Stimulated activated CD4-positive, alpha-beta T cell treated with anti-CD3 and anti-CD28 coated beads, Interleukin-12 subunit alpha, Interleukin-12 subunit beta, amount 100 ng/mL, for 48 hours (primary cell): ENCODE measurements at places on chromosomes 2 and 18.

- DNase-seq, result no peak
Measured at GRCh38 chr2:69213201-69213600, 173.8 kb downstream of the GFPT1 start.

- DNase-seq, result no peak
Measured at GRCh38 chr2:56871644-56872043, 687.9 kb downstream of the CCDC85A start.

GRCh38 chr2:220240641-220241040 is 613.2 kb downstream of the SLC4A3 start:
- no peak for DNase-seq

GRCh38 chr2:72141881-72142451 is 5.7 kb downstream of the CYP26B1 start:
- no peak for DNase-seq

- DNase-seq, result no peak
Measured at GRCh38 chr2:124092651-124093050, 67.6 kb downstream of the CNTNAP5 start.

GRCh38 chr2:43005975-43006833 is 213.8 kb upstream of the HAAO start:
- DNase-seq, result no peak

- DNase-seq, result no peak
Measured at GRCh38 chr2:147860009-147860408, 15.2 kb downstream of the ACVR2A start.

DNA sequence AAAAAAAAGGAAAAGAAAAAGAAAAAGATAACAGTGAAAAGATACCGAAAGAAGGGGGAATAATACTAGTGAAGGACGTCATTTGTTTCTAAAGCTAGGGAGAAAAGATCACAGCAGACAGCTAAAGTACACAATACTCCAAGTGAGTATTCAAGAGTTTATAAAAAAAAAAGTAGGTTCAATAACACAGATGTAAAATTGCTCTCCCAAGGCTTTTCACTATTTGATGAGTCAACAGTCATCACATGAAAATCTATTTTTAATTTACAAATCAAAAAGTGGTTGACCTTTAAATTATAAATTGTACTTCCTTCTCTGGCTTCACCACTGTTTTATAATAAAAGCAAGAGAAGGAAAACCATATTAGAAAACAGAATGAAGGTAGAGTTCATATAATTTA is 144.0 kb downstream of the ZRANB3 start:
- no peak for DNase-seq

- no peak for DNase-seq
Measured at GRCh38 chr2:159562248-159562647, 54.1 kb downstream of the BAZ2B start.

- DNase-seq, result no peak
Measured at GRCh38 chr2:208556983-208557484, 150.4 kb downstream of the PTH2R start.

DNA sequence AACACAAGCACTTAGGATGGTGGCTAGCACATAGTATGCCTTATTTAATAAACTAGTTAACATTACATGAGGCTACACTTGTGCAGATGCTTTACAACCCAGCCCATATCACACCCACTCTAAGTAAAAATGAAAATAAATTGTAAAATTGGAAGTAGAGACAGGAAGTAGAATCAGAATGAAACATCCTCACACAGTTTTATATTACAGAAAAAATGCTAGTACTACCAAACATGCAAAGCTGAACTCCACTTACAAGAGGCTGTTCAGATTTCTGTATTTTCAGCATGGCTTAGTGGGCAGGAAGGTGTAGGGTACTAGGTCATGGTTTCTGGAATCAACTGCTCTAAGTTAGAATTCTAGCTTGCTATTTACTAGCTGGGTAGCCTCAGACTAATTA is 18.2 kb upstream of the CRIM1 start:
- DNase-seq, result no peak

DNA sequence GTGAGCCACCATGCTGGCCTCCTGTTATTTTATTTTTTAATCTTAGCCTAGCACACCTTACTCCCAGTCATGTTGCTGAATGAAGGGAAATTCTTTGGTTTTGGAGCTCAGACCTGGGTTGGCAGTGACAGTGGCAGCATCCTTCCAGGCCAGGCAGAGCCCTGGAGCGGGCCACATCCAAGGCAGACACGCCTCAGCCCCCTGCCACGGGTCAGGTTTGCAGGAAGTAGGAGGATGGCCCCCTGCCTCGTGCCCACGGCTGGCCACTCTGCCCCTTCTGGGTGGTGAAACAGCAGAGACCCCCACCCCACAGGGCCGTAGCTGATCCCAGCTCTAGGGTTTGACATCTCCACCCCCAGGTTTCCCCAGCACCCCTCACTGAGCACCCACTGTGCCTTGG is 11.7 kb downstream of the EFHD1 start:
- no peak for DNase-seq

- no peak for DNase-seq
Measured at GRCh38 chr18:8854550-8854949, 149.2 kb downstream of the MTCL1 start.

DNA sequence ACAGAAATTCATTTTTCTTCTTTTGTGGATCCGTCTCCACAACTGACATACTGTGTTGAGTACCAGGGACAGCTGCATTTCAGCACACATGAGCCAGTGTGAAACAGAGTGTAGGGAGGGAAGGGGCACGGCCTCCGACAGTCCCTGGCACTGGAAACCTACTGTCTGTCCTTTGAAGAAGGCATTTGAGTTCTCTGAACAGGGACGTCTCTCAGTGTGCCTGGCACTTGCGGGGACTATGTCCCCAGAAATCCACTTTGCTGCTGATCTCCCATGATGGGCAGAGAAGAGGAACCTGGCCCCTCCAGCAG is 48.1 kb downstream of the PLB1 start:
- DNase-seq, result no peak

DNA sequence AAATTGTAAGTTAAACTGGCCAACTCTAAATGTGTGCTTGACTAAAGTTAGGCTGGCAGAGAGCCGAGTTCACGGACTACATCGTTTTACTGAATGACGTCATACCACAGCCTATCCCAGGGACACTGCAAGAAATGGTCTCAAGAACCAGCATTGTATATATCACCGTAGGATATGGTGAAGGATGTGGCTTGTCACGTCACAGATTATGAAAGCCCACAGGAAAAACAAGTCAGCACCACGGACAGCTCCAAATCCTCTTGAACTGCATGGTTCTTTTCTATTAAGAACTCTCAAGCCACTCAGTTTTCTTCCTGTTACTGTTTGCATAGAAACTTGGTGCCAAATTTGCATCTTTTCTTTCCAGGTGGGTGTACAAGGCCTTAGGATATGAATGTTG is 85.1 kb upstream of the ACAA2 start:
- peak; percentile 51 for DNase-seq

DNA sequence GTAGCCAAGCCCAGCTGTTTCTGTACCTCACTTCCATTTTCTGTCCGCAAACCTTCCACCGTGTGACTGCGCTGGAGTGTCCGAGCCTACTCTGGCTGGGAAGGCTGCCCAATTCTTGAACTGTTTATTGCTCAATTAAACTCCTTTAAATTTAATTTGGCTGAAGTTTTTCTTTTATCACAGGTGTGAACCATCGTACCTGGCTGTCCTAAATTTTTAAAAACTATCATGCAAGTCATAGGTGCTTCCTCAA is 6.2 kb upstream of the RNU2-63P start:
- no peak for DNase-seq

DNA sequence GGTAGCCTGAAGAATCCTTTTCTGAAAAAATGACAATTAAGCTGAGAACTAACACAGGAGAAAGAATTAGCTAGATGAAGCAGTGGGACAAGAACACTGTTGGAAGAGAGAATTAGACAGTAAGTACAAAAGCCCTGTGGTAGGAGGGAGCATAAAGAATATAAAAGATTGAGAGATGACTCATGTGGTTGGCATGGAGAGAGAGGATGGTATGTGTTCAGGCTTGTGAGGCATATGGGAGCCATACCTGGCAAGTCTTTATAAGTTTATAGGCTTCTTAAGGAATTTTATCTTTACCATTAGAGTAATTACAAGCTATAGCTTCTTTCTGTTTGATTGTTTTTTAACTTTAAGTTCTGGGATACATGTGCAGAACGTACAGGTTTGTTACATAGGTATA is 325.0 kb downstream of the ARL6IP6 start:
- no peak for DNase-seq

- DNase-seq, result no peak
Measured at GRCh38 chr2:54519841-54520459, 63.8 kb downstream of the SPTBN1 start.

DNA sequence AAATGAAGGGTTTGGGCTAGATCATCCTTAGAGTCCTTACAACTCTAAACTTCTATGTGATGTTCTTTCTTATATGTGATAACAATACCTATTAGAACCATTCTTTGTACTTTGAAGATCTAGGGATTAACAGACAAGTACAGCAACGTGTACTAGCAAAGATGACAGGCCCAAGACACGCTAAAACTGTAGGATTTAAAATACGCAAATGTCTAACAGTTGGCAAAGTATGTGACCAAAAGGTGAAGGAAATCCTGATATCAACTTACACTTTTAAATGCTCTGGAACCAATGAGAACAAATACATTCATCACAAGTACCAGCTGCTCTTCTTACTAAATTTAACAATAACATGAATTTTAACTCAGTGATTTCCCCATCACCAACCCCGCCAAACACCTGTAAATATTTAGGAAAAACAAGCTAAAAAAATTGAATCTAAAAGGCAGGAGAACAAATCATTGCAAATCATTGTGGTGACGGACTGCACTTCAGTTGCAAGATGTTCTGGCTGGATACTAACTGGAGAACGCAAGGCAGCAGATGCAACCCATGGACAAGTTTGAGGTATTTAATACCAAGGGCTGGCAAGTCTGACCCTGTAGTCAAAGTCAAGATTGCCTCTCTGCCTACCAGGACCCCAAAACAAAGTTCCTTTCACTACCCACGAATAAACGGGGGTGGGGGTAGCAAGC is 1.4 kb downstream of the ANKRD44 start:
- DNase-seq, result no peak

- no peak for DNase-seq
Measured at GRCh38 chr2:188518381-188518780, 226.7 kb downstream of the GULP1 start.

DNA sequence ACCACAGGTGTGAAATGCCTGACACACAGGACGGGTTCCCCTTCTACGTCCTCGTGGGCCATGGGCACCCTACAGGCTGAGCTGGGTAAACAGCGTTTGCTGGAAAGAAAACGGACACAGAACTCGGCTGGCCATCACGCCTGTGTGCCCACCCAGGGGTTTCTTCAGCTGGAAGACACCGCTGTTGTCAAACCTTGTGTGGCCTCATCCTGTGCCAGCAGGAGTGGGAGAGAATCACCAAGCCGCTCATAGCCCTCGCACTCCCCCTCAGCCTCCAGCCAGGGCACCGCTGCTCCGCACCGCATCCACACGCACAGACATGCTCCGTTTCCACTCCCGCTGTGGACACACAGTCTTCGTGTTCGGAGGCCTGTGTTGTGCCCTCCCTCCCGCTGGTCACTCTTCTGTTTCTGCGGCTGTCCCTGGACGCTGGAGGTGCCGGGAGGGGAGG is 161.4 kb downstream of the PXDN start:
- no peak for DNase-seq

DNA sequence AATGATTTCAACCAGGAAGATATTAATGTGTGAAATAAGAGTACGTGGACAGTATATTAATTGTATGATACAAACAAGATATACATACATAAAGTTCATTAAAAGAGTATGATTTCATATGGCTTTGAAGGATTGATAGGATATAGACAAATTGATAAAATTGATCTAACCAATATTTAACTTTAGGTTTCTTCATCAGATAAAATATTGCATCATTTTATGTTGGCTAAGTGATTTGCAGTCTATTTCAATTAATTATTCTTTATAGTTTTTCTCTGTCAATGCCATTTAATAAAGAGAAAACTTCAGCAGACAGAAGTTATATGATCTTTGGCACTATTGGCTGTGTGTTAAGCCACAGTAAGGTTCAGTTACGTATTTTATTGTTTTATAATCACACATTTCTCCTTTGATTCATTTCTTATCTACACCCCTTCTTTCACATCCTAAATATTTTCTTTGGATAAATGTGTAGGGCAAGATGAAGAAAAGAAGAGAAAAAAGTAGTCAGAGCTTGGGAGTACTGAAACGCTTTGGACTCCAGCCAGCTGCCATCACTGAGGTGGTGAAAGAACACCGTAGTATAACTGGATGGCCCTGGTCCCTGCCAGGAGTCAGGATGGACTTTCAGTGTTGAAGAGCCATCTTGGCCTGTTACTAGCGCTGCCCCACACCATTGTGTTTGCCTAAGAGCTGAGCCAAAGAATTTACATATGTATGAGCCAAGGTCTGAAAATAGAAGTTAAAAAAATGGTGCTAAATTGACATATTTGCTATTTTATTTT is 9.8 kb upstream of the CPS1 start:
- DNase-seq, result no peak

GRCh38 chr2:234565201-234565600 is 68.3 kb upstream of the ARL4C start:
- DNase-seq, result no peak

DNA sequence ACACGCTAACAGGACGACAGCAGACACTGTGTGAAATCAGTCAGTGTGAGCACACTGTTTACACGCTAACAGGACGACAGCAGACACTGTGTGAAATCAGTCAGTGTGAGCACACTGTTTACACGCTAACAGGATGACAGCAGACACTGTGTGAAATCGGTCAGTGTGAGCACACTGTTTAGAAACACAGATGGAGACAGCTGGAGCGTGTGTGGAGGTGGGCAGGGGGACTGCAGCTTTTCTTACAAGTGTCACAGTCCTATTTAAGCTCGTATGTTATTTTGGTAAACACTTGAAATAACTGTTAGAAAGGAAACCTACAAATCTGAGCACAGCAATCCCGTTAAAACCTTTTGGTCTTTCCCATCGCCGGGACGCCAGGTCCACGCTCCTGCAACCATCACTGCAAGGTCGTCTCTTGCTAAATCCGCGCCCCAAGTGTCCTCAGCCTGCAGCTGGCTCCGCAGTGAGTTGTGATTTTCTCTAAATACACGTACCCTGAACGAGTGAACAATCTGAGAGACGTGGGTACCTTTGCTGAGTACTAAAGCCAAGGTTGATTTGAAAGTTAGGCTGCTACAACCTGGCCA is 58.9 kb upstream of the CTDP1 start:
- DNase-seq, result no peak

- DNase-seq, result no peak
Measured at GRCh38 chr2:168995744-168996143, 35.4 kb downstream of the ABCB11 start.

DNA sequence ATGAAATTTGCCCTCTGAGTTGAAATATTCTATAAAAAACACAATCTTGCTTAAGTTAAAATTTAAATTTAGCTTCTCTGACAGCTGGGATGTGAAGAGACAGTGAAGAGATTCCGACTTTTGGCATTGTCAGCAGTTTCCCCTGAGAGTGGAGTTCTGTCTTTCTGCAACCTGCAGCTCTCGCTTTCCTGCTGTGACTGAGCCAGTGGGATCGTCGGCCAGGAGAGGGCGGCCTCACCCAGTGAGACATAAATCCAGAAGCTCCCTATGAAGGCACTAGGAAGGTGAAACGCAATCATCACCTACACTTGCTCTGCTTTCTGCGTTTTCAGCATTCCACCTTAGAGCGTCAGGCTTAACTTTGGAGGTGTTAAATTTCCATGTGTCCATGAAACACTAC is 75.4 kb upstream of the HNMT start:
- DNase-seq, result no peak

- no peak for DNase-seq
Measured at GRCh38 chr2:208062113-208062512, 36.8 kb upstream of the PLEKHM3 start.

GRCh38 chr2:36559221-36559942 is 38.6 kb downstream of the FEZ2 start:
- no peak for DNase-seq
